NCI-H187 treated with DMSO at 0.1 percent for 48 hours (cell line): ENCODE measurements at places on chromosomes 6 and 20.

GRCh38 chr6:166952121-166952520 is 4.2 kb downstream of the RNASET2 start:
- DNase-seq = no peak

DNA sequence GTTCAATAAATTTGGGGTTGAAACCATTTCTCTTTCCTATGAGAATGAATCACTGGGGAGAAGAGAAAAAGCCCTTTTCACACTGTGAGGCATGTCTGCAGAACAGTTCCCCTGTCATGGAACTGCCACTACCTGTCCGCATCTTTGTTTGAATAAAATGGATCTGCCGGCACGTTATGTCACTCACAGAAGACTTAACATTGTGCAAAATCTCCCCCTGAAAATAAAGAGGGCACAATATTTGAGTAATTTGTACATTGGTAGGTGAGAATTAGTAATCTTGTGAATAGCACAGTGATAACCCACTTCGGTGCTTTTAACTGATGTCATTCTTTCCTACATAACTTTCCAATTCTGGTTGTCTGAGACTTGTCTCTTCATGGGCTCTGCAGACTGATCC is 804.0 kb downstream of the C6orf118 start:
- no peak for DNase-seq

GRCh38 chr6:76615395-76615794 is 542.9 kb upstream of the IMPG1 start:
- no peak for DNase-seq

DNA sequence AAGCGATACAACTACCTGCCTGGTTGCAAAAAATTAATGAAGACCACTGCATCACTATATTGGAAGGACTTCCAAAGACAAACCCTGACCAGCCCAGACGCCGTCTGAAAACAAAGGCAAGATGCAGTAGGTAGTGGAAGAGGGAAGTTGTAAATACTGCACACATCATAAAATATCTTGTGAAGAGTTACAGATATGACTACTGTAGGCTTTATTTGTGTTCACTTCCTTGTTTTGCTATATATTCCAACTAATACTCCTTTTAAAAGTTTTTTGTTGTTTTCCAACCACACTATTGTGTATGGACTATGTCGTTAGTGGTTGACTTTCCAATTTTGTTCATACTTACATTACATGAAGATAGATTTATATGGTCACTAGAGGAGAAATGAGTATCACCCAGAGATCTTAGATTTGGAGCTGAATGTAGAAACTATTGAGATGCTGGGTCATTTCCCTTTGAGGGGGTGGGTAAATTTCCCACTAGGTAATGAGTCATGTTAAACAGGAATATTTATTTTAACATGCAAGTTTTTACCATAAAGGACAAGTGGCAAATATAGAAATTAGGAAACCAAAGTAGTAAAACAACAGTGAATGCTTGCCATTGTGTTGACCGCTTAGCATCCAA is 16.6 kb upstream of the TXLNB start:
- no peak for DNase-seq

DNA sequence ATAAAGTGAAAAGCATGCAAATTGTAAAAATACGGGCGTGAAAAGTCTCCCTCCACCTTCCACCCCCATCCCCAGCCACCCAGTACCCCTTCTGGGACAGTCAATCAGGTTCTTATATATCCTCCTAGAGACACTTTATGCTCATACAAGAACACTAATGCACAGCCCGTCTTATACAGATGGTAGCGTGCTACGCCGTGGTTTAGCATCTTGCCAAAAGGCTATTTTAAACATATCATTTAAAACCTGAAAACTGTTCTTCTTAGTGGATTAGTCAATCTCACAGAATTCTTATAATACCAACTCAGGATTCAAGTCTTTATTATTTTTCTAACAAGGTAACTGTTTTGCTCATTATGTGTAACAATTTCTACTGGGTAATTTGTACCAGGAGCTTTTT is 57.2 kb upstream of the MRPS10 start:
- DNase-seq = no peak

DNA sequence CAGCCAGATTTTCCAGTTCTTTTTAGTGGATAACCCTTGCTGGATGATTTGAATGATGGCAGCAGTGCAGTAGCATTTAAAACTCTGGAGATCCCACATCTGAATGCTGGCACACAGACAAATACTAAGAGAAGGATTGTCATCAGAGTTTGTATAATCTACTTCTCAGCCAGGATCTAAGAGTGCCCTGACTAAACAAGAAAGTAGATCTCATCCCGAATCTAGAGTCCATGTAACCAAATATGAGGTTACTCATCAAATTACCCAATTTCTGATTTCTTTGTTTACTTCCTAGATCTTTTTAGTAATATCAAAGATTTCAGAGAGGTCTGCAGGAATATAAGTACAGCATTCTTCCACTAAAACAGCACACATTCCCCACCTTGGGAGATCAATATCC is 7.8 kb downstream of the TMC2 start:
- no peak for DNase-seq

DNA sequence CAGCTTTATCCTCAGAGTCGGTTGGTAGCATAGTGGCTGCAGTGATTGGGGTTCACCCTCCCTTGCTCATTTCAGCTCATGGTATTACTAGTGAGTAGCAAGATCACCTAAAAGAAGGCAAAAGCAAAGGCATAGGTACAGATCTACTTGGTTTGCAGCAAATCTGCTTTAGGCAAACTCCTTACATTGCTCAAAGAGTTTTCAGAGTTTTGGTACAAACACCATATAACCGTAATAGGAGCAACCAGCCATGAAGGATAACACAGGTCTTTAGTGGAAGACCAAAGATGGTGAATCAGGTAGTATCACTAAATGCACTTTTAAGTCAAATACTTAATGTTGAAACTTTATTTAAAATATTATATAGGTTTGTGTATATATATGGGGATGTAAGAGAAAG is 172.9 kb downstream of the ARID1B start:
- no peak for DNase-seq

DNA sequence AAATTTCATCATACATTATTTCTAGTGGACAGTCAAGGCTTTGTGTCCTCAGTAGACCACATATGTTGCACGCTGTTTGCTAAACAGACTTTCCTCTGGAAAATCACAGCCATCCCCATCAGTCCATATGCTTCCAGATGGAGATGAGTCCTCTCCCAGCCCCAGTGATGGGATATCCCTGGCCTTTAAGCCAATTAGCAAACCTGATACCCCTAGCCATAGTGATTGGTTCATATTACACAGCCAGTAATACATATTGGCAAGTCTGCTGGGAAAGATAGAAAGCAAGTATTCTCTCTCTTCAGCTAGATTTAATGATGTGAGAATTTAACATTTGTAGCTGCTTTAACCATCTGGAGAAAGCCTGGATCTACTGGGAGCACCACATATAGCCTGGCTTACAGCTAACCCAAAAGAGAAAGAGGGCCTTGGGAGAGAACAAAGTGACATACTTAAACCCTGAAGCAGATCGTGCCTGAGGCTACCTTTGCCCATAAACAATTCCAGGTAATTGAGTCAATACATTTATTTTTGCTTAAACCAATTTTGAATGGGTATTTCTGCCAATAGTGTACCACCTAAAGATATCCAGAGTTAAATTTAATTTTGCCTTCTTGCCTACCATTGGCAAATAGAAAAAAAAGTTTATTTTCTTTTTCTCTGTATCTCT is 103.5 kb upstream of the HIVEP1 start:
- DNase-seq = no peak

GRCh38 chr6:75752365-75752764 is 3.3 kb downstream of the MYO6 start:
- DNase-seq = no peak

GRCh38 chr20:21714297-21715192 is 9.1 kb downstream of the PAX1 start:
- no peak for DNase-seq

DNA sequence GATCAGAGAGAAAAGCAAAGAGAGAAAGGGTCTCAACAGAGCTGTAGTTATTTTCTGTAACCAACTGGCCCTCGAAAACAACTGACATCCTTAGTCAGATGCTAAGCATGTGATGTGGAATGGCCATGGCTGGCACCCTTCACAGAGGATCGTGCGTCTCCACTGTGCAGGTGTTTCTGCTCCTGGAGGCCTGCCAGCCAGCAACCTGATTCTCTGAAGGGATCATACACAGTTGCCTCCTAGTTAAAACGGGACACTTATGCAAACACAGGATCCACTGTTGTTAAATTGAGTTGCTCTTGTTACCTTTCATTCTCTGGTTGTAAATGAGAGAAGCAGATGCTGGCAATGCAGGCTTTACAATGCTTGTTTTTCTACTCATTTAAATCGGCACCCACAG is 148.5 kb downstream of the HDGFL1 start:
- peak; percentile 65 for DNase-seq

DNA sequence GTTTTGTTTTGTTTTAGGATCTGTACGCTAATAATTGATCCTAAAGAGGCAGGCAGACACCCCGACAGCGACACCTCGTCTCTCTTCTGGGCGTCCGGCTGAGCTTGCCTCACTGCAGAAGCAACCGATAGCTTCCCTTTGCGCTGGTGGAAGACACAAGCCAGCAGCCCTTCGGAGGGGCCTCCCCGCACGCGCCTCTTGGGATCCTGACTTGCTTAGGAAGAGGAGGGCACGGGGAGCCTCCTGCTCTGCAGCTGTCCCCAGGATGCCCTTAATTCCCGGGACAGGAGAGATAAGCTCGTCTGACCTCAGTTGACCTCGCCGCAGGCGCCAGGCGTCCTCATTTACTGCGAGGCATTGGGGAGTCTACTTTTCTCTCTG is 94.0 kb downstream of the CD83 start:
- DNase-seq = no peak

DNA sequence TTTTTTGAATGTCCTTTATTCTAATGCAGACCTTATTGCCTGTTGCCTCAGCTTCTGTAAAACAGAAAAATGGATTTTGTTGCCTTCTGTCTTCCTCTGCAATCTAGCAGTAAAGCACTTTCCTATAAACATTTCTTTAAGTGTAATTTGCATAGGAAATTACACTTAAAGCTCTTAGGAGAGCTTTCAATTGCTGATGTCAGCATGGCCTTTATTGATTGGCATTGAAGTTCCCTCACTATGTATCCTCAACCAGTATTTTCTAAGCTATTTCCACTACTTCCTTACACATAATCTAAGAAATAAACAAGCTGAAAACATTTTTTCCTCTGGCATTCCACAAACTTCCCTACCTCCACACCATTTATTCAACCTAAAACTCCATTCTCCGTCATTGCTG is 22.3 kb downstream of the ADGRG6 start:
- no peak for DNase-seq

GRCh38 chr6:42281570-42281969 is 63.9 kb upstream of the MRPS10 start:
- DNase-seq = no peak

DNA sequence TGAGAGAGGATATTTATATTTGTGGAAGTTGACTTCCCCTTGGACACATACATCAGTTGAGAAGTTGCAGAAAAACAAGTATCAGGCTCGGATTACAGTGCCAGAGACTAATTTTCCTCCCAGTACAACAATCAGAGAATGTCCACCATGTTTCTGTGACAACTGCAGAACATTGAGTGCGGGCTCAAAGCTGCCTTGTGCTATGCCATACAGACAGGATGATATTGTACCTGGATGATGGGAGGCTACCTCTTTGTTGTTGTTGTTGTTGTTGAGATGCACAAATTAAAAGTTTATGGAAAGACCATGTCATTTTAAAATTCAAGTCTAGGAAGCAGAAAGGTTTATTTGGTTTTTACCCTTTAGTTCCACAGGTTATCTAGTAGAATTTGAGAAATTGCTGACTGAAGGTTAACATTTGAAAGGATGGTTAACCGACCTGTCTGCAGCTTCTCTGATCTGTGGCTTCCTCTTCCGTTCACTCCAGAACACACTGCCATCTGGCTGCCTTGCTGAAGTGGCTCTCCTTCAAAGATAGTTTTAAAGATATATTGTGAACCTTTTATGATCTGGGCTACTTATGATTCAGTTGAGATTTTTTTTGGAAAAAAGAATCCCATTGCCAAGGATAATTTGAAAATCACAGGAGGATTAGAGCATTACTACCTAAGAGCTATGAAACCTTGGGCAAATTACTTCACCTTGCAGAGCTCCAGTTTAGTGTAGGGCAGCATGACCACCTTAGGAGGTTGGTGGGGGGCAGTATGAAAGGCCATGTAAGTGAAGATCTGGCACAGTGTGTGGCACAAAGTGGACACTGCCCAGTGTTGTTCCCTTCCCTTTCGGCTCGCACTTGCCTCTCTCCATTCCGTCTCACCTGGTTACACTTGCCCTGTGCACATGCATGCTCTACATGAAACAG is 15.9 kb downstream of the TMEM200A start:
- DNase-seq = no peak

GRCh38 chr6:144140867-144141266 is 9.4 kb upstream of the STX11 start:
- no peak for DNase-seq

DNA sequence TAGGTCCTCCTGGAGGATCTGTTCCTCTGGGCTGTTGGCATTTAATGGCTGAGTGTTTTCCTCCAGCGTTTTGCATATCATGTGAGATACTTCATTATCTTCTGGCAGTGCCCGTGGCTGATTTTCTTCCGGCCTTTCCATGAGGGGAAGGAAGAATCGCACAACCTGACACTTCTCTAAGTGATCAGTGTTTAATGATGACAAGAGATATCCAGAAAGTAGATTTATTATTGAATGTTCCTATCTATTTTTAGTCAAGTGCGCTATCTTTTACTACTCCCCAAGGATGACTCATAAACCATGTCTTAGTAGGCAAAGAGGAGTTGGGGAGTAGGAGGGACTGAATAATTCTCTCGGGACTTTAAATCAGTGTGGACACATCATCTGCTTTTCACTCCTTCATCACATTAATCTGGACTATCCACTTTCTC is 149.7 kb downstream of the PLCB4 start:
- peak; percentile 29 for DNase-seq

DNA sequence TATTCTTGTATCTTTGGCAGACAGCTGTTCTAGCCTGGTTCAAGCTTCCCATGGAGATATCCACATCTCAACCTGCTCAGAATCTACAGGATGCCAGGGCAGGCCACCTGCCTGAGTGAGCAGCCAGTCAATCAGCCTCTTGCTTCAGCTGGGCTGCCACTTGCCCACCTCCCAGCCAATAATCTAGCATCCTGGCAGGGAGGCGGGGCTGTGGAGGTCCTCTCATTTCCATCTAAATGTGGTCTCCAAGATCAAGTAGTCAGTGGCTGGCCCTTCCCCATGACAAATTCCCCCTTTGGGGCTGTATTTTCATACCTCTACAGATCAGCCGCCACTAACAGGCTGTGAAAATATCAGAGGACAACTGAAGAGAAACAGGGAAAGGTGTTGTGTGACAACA is 33.0 kb upstream of the SPDEF start:
- no peak for DNase-seq

GRCh38 chr6:142262231-142262630 is 39.6 kb upstream of the ADGRG6 start:
- DNase-seq = no peak

- DNase-seq = no peak
These were observed 10.8 kb upstream of the POU3F2 start for GRCh38 chr6:98823428-98824161.

GRCh38 chr6:40280231-40280630 is 306.9 kb downstream of the LRFN2 start:
- DNase-seq = no peak
